ENCODE measurements at places on chromosomes 16 and 17.

DNA sequence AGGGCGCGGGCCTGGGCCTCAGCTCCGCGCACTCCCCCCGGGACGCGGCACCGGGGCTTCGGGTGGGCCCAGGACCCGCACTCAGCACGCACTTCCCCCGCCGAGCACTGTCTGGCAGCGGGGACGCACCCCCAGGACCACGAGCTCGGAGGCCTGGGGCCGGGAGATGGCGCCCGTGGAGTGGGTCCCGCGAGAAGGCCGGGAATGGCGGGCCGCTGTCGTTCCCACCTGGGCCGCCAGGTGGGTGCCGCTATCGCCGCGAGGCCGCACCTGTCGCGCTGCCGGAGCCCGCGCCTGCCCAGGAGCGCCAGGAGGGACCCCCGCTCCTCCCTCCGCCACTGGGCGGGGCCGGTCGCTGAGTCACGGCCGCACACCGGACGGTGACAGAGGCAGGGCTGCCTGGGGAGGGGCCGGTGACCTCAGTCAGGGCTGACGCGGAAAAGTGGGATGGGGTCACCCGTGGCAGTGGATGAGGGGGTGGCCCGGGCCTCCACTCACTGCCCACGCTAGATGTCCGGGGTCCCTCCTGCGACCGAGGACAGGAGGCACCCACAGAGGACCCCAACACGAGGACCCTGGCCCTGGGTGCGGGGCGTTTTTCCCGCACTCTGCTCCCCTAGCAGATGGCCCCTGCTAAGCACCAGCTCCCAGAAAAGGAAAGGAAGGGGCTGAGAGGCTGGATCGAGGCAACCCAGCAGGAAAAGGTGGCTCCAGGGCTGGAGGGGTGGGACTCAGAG, 6.9 kb upstream of the ACTG1 start:
- DNase-seq, result peak; percentile 58

GRCh38 chr17:38917259-38917658, 8.2 kb upstream of the LASP1NB start:
- no peak for DNase-seq

- DNase-seq, result no peak
Observed at GRCh38 chr16:31213877-31214707, at the start of gene TRIM72. TSS of gene TRIM72 (plus strand) at chr16:31214119. CDS start at chr16:31214739, 620 bp downstream.

- no peak for DNase-seq
Observed at GRCh38 chr16:58498341-58499091, 1.4 kb upstream of the NDRG4 start.

- no peak for DNase-seq
Observed at GRCh38 chr17:13265311-13265710, 247.5 kb upstream of the ELAC2 start.

- DNase-seq, result no peak
Observed at GRCh38 chr16:3182608-3183444, 5.2 kb upstream of the OR1F1 start.

GRCh38 chr16:11302977-11303376, 21.8 kb upstream of the PRM1 start:
- DNase-seq, result no peak

GRCh38 chr17:76082326-76083251, 3.6 kb downstream of the ZACN start:
- no peak for DNase-seq

Measured in stimulated activated CD4-positive, alpha-beta T cell treated with anti-CD3 and anti-CD28 coated beads, Interleukin-15, amount 100 ng/mL, for 1 hour (primary cell).